ENCODE measurements at places on chromosomes 12 and 14. TPM values are rescaled to one million over a fixed set of nuclear protein-coding genes. Genes with fewer than 3 reads are reported as not detected.

GRCh38 chr12:31562594-31563328, 28.2 kb downstream of the DENND5B start:
- H3K27ac ChIP-seq, result no peak overlapping the region
- H3K36me3 ChIP-seq, result no peaks in the 10 kb centered on the region
- no peak for DNase-seq
- H3K4me3 ChIP-seq, result no peak overlapping the region

DNA sequence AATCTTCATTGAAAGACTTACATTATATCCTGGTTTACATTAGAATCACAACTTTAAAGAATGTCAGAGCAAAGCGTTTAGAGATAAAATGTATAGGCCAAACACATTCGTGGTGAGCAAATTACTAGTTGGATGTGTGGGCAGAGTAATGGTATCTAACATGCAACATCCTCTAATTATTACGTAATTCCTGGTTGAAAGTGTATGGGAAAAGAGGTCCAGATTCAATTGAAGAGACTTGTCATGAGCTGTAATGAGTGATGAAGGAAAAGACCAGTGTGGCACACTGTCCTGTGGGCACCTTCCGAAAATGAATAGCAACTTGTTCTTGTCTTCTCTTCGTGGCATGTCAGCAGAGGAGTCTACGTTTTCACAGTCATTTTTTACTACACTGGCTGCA, 192.8 kb downstream of the LRIG3 start:
- no peak overlapping the region for H3K4me3 ChIP-seq
- no peaks in the 10 kb centered on the region for H3K27me3 ChIP-seq
- DNase-seq, result no peak
- H3K4me1 ChIP-seq, result no peaks in the 10 kb centered on the region

GRCh38 chr14:24630872-24631477, 3.0 kb downstream of the GZMB start:
- no peak for DNase-seq
- peaks cover 43% of the 10 kb centered on the region for H3K4me1 ChIP-seq
- peak overlapping the region; percentile 95 for H3K27ac ChIP-seq

GRCh38 chr12:47839214-47839876, 19.6 kb upstream of the HDAC7 start:
- H3K27ac ChIP-seq, result no peak overlapping the region
- H3K4me1 ChIP-seq, result peaks cover 45% of the 10 kb centered on the region
- DNase-seq, result no peak
- H3K4me3 ChIP-seq, result no peak overlapping the region
- H3K27me3 ChIP-seq, result no peaks in the 10 kb centered on the region

Gene KRT5
- total RNA-seq, result not detected

- no peaks in the 10 kb centered on the region for H3K36me3 ChIP-seq
- no peak overlapping the region for H3K27ac ChIP-seq
- H3K4me3 ChIP-seq, result no peak overlapping the region
- DNase-seq, result peak; percentile 13
Measured at GRCh38 chr14:74549588-74549987, 56.0 kb downstream of the ISCA2 start.

Gene KCNC2
- not detected for total RNA-seq

Data from activated CD8-positive, alpha-beta T cell treated with anti-CD3 and anti-CD28 coated beads for 36 hours (primary cell).